GM06990 (cell line): ENCODE measurements at places on chromosomes 11 and 22.

DNA sequence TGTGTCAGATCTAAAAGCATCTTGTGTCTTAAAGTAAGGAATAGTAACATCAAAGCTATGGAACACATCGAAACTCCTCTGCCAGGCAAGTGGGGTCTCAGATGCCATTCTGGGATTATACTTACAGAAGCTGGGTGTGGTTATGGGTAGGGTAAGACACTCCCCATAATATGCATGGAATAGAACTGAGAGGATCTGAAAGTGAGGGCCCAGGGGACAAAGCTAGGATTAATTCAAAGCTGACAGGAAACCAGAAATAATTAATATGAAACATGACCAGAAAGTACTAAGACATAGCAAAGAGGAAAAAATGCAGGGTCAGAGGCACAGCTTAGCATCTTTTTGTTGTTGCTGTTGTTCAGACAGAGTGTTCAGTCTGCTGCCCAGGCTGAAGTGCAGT is 40.2 kb upstream of the EED start:
- no peak for DNase-seq

- no peak for DNase-seq
These were observed 236.4 kb downstream of the BUD13 start for GRCh38 chr11:116536416-116536815.

GRCh38 chr11:35664977-35665441 is 2.4 kb downstream of the TRIM44 start:
- DNase-seq, result no peak

GRCh38 chr22:35984183-35985175 is 44.1 kb downstream of the RBFOX2 start:
- DNase-seq, result no peak

DNA sequence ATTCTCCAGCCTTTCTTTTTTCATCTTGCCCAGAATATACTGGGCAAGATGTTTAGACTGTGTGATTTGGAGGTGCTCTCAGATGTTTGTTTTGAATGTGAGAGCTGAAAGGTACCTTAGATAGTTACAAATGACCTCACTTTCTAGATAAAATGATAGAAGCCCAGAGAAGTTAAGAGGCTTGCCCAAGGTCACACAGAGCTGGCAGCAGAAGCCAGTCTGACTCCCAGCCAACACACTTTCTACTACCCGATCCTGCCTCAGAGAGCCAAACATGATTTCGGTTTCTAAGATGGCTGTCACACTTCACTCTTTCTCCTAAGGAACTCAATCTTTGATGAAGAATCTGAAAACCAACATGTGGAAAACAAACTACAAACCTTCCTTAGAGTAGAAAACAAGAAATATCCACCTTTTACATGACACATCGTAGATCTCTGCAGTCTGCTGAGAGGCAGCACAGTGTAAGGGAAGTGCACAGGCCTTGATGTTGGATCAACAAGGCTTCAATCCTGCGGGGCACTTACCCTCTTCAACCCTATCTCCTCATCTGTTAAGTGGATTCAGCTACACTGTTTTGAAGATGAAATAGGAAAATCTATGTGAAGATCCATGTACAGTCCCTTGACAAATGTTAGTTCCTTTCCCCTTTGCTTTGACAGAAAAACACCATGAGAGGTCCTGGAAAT is 58.6 kb downstream of the SYTL2 start:
- no peak for DNase-seq

GRCh38 chr11:57205041-57205641 is 23.4 kb downstream of the LRRC55 start:
- no peak for DNase-seq

- no peak for DNase-seq
These were observed 717 bp upstream of the ZNF202 start for GRCh38 chr11:123742031-123742723.

DNA sequence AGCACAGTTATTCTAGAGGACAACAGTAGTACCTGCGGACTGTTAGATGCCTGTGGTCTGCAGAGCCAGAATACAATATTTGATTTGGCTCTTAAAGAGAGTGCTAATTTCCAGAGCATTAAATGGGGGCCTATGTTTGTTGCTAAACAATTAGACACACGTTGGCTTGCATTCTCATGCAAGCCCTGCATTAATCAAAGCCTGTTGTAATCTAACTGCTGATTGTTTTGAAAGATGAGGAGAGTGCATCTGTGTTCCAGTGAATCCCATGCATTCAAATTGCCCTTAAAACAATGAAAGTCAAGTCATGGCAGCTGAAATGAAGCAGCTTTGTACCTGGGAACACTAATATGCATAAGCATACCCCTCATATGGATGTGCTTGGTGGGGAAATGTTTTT is 419.4 kb downstream of the DYNC2H1 start:
- no peak for DNase-seq

DNA sequence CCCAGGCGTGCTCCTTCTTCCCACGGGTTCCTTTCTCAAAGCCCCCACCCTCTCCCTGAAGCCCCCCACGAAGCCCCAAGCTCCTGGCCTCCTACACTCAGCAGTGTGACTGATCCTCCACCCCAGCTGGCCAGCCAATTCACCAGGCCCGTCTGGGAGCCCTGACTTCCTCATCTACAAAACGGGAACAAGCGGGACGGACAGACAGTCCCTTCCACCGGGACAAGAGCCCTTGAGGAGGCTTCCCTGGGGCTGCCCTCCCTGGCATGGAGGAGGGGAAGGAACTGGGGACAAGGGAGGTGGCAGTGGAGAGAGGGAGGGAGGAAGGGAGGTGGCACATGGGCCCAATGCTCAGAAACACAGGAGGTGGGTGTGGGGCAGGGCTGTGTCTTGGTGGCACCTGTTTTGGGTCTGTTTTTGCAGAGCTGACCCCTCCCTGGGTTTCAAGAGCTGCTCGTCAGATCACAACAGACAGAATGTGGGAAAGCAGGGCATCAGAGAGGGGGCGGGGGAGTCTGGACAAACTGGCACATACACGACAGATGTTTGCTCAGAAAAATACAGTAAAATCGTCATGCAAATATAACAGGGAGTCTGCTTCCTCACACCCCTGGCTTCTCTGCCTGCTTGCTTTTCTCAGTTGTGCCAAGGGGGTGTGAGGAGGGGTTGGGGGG is 56.8 kb downstream of the ELFN2 start:
- no peak for DNase-seq

- no peak for DNase-seq
These were observed 266.4 kb downstream of the BUD13 start for GRCh38 chr11:116506263-116506825.

- DNase-seq, result no peak
These were observed 28.9 kb downstream of the MOV10L1 start for GRCh38 chr22:50118557-50119168.

DNA sequence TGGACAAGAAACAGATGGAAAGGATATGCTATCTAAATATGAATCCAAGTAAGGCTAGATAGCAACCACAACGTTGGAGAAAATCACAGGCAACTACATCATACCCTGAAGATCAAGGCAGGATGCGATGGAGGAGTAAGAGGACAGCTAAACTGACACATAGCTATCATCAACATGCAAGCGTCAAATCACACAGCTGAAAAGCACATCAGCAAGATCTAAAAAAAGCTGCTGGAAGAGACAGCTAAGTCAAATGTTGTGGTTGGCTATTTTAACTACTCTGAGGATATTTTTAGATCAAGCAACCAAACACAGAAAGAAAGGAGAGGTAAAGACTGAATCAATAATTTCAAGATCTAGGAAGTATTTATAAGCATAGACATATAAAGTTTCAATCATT is 466.9 kb downstream of the BRD1 start:
- DNase-seq, result no peak

DNA sequence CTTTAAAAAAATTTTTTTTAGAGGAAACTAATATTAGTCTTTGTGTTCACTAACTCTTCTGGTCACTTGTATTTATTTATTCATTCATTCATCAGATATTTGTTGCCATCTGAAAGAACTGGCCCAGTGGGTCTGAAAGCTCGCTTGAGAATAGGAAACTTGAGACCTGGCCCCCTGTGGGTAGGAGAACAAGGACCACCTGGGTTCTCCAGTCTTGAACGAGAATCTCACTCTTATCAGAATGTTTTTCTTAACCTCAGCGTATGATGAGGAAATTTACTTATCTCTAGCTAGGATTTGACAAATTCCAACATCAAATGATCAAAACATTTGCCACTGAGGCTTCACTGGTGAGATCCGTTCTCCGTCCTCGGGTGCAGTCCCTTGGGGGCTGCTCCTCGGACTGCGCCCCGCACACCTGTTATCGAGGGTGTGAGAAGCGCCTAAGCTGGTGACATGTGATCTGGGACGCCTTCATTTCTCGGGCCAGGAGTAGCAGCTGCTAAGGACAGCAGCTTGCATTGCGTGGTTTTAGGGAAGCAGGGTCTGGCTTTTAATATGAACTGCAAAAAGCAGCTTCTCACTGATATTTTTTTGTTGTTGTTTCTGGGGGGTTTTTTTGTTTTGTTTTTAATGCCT is 6.3 kb downstream of the C22orf31 start:
- DNase-seq, result no peak

DNA sequence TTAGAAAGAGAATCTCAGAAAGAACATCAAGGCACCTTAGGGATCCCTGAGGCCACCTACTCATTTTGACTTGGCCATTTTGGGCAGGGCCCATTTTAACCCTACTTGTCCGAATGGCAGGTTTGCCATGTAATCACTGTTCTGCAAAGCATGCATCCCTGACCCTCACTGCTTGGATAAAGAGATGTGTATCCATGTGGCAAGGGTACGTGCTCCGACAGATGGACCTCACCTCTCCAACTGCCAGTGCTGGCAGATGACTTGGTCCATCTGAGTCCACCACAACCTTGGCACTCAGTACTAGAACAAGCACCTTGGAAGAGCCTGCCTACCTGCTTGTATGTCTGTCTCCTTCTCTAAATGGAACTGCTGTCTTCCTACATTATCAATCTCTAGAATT is 139.4 kb downstream of the SPATA19 start:
- DNase-seq, result no peak

DNA sequence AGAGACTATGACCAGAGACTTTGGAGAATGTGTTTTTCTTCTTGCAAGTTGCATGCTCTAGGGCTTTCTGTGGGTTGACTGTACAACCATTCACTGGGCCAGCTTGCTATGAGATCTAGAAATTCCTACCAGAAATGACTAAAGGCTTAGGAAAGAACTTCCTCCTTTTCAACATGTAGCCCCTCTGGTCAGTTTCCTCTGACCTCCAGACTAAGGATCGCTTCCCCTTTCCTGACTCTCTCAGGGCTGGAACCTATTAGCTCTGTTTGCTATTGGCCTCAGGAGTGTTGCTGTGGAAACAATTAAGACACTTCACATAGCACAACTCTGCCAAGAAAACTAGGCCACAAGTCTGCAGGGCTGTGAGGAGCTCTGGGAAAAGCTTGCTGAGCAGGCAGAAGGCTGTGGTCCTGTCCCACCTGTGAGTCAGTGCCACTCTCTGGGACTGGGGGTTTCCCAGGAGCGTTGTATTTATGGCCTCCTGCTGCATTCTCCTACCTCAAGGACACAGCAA is 10.7 kb downstream of the CRY2 start:
- no peak for DNase-seq

GRCh38 chr11:17651061-17651460 is 68.3 kb upstream of the MYOD1 start:
- DNase-seq, result no peak

- DNase-seq, result no peak
These were observed 75.2 kb downstream of the MN1 start for GRCh38 chr22:27726331-27726685.

DNA sequence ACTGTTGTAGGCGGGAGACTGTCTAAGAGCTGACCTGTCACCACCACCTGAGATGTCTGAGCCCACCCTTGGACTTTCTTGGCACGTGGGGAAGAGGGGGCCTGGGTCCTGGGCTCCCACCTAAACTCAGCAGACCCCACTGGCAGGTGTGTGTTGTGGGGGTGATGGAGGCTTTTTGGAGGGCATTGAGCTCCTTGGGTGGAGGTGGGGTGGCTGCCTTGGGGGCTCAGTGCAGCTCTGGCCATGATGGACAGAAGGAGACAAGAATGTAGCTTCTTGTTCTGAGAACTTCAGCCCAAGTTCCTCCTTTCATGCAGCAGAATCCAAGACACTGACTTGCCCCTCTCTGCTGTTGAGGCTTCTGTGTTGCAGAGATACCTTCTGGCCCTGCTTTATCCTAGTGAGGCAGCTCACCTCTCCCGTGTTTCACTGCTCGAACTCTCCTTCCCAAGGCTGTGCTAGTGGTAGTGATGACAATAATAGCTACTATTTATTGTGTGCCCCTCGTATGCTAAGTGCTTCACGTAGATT is 116.6 kb upstream of the OR4B1 start:
- DNase-seq, result no peak

- DNase-seq, result no peak
These were observed 16.8 kb upstream of the CABP7 start for GRCh38 chr22:29702931-29703501.

GRCh38 chr11:45859661-45860140 is 12.4 kb downstream of the CRY2 start:
- no peak for DNase-seq

DNA sequence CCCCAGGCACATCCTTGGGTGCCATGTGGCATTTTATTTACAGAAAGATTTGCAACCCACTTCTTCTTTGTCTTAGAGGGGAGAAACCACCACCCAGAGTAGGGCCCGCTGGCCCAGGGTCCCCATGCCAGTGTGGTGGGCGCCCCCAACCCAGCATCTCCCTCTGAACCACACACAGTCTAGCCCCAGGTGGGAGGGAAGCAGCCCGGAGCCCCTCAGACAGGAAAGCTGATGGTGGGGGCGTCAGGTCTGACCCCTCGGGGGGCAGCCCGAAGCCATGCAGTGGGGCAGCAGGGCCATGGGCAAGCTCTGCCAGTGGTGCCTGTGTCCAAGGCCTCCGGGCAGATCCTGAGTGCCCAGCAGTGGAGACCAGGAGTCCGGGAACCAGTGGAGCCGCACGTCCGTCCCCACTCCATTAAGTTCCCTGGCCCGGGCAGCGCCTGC is 11.7 kb downstream of the TRPM5 start:
- DNase-seq, result peak; percentile 1

DNA sequence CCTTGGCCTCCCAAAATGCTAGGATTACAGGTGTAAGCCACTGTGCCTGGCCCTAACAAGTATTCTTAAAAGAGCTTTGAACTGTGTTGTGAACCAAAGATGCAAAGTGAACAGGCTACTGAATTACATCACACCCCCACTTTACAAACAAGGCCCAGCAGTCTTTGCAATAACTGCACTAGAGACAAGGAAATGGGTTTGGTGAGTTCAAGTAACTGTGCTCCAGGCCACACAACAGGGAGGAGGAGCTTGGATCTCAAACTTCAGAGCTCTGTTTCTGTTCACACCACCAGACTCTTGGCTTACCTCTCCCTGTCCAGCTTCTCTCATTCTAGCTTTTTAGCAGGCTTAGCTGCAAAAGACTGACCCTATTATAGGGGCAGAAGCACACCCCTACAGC is 30.4 kb upstream of the RASL10A start:
- no peak for DNase-seq

GRCh38 chr22:37375801-37376200 is 51.5 kb downstream of the ELFN2 start:
- no peak for DNase-seq

GRCh38 chr11:93908689-93909088 is 58.3 kb upstream of the VSTM5 start:
- no peak for DNase-seq

GRCh38 chr11:33307984-33308383 is 50.8 kb downstream of the HIPK3 start:
- DNase-seq, result no peak
